Stimulated activated CD4-positive, alpha-beta T cell treated with anti-CD3 and anti-CD28 coated beads, Interleukin-2, amount 100 ng/mL, for 24 hours (primary cell): ENCODE measurements at places on chromosomes 11 and 22.

GRCh38 chr11:126328444-126328843 is 24.6 kb downstream of the DCPS start:
- DNase-seq: no peak

GRCh38 chr11:22510741-22511140 is 114.9 kb downstream of the FANCF start:
- DNase-seq: no peak

- no peak for DNase-seq
Measured at GRCh38 chr11:9025101-9025850, 21.5 kb upstream of the NRIP3 start.

DNA sequence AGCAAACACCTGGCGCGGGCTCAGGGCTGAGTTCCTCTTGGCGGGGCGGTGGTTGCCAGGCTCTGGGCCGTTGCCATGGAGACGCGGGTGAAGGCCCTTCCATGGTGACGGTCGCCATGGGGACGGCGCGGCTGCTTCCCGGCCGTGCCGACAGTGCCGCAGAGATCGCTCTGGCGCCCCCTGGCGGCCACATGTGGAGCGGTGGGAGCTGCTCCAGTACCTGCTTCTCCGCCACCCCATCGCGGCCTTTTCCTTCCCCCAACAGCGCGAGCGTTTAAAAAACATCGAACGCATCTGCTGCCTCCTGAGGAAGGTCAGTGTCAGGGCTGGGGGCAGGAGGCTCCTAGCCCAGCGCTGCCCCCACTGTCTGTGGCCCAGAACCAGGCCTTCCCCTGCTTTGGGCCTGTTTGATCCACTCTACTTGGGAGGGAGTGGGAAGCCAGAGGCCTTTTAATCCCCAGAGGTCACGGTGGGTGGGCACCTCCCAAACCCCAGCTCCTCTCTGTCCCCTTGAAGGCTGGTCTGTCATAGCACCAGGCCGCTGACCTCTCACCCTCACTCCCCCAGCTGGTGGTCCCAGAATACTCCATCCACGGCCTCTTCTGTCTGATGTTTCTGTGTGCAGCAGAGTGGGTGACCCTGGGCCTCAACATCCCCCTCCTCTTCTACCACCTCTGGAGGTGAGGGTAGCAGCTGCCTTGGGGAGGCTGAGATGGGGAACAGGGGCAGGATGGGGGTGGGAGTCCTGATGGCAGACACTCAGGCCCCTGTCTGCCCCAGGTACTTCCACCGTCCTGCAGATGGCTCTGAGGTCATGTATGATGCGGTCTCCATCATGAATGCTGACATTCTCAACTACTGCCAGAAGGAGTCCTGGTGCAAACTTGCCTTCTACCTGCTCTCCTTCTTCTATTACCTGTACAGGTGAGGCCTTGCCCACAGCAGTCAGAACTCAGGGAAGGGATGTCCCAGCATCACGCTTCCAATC is 4.8 kb downstream of the CNIH2 start:
- DNase-seq: peak; percentile 99

DNA sequence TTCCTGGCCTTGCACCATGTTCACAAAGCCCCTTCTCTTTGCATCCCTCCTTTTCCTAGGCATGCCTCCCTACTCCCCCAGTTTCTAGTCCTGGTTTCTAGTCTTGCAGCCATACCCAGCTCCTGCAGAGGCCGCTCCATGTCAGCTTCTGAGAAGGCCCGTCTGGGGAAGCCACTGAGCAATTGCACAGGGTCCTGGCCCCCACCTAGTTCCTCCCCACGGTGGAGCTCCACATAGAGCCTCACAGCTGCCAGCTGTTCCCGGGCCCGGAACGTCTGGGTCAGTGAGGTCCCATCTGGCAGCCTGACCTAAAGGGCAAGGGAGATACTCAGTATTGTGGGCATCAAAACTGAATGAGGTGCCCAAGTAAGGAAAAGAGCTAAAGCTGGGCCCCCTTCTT is 2.2 kb downstream of the UBXN1 start:
- no peak for DNase-seq

DNA sequence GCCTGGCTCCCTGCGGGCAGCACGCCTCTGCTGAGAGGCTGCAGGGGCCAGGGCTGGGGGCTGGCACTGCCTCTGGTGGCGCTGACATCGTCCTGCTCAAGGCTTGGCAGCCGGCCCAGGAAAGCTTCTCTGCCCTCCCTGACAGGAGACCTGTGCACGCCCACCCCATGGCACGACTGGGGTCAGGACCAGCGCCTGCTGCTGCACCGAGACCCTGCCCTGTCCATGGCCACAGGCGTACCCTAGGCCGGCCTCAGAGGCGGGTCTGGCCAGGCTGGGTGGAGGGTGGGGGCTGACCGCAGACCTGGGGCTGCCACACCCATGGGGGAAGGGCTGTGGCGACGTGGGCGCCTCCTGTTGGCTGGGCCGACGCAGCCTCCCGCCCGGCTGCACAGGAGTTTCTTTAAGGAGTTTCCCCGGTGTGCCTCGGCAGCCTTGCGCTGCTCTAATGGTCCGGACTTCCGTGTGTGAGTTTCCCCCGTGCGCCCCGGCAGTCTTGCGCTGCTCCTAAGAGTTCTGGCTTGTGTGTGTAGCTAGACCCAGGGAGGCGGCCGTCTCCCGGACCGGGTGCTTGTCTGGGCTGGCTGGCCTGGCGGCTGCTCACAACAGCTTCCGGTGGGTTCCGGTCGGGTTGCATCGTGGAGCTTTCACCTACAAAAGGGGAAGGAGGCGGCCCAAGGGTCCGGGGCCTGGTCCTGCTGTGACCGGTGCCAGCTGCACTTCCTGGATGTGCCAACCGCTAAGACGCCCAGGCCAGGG is 4.6 kb downstream of the TRABD start:
- peak; percentile 73 for DNase-seq

- DNase-seq: no peak
Measured at GRCh38 chr11:131622193-131622592, 251.8 kb downstream of the NTM start.

- peak; percentile 14 for DNase-seq
Measured at GRCh38 chr11:57324154-57324885, 432 bp downstream of the TNKS1BP1 start.

GRCh38 chr11:71103266-71103665 is 149.1 kb downstream of the SHANK2 start:
- no peak for DNase-seq

GRCh38 chr11:21604564-21604963 is 588.3 kb upstream of the ANO5 start:
- DNase-seq: no peak
